ENCODE measurements at places on chromosomes 1 and 21.

- no peak for DNase-seq
Measured at GRCh38 chr1:111204201-111204982, 3.9 kb upstream of the DENND2D start.

DNA sequence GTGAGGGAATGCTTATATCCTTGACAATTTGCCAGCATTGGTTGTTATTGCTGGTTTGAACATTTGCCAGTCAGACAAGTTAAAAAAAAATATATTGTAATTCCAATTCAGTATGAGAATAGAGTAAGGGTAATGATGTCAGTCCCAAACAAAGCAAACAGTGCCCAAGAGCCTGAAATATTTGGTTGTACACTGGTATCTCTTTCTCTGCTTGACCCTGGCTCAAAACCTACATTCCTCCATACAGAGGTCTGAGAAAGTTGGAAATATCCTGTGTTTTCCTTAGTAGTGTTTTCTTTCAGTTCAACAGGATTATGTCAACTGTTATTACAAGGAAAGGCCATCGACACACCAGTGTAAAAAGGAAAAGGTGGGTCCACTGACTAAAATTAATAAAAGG, 145.6 kb downstream of the MRPL39 start:
- DNase-seq, result no peak

DNA sequence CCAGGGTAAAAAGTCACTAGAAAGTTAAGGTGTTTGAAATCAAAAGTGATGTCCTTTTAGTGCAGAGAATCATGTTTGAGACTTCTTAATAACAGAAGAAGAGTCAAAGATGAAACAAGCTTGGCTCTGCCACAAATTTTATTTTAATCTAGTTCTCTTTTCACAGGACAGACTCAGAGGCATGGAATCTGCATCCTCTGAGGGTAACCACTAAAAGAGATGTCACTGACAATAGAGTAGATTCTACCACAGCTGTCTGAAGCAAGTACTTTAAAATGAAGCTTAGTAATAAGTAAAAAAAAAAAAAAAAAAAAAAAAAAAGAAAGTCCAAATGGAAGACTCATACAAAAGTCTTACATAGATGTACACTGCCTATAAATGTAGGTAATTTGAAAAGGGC, 519.7 kb upstream of the PRMT6 start:
- DNase-seq, result no peak

GRCh38 chr1:218164111-218164929, 120.8 kb upstream of the RRP15 start:
- DNase-seq, result no peak

- no peak for DNase-seq
Measured at GRCh38 chr1:29836651-29837646, 600.6 kb downstream of the PTPRU start.

DNA sequence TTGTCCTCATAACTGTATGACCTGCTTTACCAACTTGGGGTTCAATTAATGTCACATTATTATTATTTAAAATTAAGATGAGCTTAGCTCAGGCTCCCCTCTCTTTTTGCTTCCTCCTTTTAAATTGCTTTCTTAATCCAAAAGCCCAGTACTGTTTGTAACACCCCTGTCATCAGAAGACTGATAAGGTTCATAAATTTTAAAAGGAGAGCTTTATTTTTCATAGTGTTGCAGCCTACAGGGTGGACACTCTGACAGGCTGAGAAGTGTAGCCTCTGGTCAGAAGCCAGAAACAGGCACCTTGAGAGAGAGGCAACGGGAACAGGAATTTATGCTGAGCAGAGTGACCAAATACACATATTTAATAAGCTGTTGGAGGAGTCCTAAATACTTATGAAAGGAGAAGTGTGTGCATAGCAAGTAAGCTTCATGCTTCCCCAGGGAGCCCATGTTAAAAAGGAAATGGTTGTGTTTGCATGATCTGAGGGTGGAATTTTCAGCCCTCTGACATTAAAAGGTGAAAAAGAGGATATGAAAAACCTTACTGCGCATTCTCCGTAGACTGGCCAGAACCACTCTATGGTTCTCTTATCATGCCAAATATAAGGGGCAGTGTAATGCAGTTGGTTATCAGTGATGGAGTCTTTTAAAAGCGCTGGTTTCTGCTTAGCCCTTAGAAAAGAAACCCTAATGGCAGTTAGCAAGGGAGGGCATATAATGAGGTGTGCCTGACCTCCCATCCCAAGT, 30.5 kb upstream of the FGGY start:
- DNase-seq, result no peak

GRCh38 chr1:31785020-31785946, 21.1 kb upstream of the ADGRB2 start:
- no peak for DNase-seq

DNA sequence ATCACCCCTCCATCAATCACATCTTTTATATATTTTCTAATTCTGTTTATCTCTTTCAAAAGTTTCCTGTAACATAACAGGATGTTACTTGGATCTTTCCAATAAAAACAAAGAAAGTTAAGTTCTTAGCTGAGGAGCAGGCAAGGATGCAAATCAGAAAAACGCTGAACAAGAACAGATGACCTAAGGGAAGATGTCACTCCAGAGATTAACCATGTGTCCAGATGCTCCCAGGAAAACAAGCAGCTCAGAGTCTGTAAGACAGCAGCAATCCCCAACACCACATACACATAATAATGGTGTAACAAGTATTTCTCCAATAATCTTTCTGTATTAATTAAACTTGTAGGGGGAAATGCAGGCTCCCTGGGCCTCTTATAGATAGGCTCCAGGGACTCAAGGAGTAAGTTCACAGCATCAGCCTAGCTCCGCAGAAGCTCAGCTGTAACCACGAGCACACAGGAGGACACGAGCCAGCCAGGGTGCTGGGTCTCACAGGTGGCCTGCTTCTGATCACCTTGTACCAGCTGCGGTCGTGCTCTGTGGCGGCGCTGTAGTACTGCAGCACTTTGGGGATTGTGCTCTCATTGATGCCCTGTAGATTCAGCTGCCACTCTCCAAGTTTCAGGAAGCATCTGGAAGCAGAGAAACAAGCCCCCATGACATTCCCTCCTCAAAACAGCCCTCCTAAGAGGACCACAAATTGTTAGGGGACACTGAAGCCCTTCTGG, 33.1 kb upstream of the EXOSC10 start:
- no peak for DNase-seq

- no peak for DNase-seq
Measured at GRCh38 chr1:75134647-75135572, 722 bp downstream of the LHX8 start.

- DNase-seq, result no peak
Measured at GRCh38 chr1:16969057-16969611, 11.3 kb downstream of the MFAP2 start.

DNA sequence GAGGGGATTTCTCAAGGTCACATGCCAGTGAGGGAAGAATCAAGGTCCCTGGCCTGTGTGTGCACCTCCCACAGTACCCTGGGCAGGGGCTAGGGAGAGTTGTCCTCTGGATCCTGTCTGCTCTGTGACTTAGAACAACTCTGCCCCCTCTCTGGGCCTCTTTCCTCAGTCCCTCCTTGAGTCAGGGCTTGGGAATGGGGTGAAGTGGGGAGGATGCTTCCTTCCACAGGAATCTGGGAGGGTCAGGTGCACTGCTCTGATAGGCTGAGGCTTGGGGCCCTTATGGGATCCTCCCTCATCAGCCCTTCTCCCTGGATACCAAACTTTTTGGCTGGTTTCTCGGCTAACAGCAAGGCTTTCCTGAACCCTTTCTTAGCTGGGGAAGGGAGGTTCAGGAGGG, 2.5 kb downstream of the TRNP1 start:
- DNase-seq, result no peak

DNA sequence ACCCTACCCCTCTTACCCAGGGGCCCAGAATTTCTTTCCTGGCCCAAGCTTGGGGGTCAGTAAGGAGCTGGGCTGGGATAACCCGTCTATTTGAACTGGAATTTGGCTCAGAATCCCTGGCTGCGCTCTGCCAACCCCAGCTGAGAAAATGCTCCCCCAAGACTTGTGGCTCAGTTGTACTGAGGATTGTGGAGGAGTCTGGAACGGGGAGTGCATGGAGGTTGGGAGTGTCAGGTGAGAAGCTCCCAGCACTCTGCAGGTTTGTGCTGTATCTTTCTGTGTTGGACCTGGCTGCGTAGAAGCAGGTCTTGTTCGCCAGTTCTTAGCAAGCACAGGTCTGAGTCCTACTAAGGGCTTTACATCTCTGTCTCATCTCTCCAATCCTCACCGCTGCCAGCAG, 1.6 kb downstream of the TCEA3 start:
- no peak for DNase-seq

DNA sequence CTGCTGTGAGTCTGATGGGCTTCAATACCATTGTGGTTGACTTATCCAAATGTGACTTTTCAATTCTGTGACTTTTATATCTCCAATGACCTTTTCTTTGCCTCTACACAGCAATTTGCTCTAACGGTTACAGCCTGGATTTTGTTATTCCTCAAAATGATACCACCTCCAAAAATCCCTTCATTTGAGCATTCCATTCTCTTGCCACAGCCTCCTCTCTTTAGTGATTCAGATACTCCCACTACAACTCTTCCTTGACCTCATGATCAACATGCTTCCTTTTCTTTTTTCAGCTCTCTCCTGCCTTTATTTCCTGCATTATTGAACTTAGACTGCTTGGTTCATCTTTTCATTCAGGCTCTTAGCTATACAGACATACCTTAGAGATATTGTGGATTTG, 16.6 kb upstream of the IL19 start:
- DNase-seq, result no peak

- DNase-seq, result no peak
Measured at GRCh38 chr1:3550511-3551289, 60.6 kb downstream of the MEGF6 start.

- DNase-seq, result no peak
Measured at GRCh38 chr1:65050735-65051134, 84.4 kb upstream of the JAK1 start.

- DNase-seq, result no peak
Measured at GRCh38 chr1:24301785-24302175, 17.4 kb upstream of the GRHL3 start.

GRCh38 chr1:179177182-179177581, 52.3 kb downstream of the ABL2 start:
- no peak for DNase-seq

GRCh38 chr1:172897738-172898137, 153.0 kb downstream of the TNFSF18 start:
- DNase-seq, result no peak

DNA sequence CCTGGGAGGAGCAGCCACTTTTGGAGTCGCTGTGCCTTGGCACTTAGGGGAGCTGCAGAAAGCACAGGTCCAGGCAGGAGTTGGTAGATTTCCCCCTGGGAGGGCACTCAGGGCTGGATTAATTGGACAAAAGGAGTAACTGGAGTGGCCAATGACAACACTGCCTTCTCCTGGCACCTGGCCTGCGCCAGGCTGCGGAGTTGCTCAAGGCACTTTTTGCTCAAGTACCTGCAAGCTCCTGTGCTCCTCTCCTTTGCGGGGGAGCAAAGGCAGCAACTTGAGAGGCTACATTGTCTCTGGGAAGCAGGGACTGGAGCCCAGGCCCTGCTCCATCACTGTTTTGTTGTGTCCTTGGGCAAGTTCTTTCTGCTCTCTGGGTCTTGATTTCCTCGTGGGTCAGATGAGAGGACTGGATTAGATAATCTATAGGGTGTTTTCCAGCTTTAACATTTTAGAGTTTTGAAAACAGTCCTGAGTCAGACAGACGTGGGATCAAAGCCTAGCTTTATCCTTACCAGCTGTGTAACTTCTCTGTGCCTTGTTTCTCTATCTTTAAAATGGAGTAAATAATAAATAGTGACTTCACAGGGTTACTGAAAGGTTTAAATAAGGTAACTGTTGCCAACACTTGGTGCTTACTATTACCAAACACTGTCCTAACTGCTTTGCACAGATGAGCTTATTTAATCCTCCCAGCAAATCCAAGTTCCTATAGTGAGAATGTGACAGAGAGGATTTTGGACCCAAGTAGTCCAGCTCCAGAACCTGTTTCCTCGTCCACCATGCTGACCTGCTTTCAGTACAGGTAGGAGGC, 18.0 kb upstream of the GRHL3 start:
- DNase-seq, result no peak

All from RKO (cell line).